ENCODE measurements at places on chromosomes 16 and 17.

- DNase-seq = no peak
Observed at GRCh38 chr16:22763437-22764080, 50.4 kb upstream of the HS3ST2 start.

DNA sequence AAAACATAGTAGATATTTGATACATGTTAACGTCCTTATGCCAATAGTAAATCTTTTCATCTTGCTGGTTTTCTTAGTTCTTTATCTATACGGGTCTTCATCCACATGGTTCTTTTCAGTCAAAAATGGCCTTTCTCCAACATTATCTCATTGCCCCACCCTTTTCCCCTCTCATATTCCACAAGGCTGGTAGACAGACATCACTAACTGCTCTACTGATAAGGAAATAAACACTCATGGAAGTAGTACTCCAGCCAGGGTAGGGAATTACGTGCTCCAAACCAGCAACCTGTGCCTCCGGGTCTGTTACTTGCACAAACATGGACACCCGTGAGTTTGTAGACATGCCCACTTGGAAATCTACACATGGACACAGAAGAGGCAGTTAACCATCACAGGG is 141.4 kb downstream of the XYLT1 start:
- no peak for DNase-seq

DNA sequence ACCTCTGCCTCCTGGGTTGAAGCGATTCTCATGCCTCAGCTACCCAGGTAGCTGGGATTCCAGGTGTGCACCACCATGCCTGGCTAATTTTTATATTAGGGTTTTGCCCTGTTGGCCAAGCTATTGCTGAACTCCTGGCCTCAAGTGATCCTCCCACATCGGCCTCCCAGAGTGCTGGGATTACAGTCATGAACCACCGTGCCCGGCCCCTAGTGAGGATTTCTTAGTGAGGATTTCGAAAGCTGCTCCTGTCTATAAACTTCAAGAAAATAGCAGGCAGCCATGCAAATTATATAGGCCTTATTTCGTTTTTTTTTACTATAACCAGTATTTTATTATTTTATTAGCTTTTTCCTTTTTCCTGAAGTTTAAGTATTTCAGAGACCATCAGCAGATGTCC is 41.6 kb downstream of the EPN2 start:
- no peak for DNase-seq

DNA sequence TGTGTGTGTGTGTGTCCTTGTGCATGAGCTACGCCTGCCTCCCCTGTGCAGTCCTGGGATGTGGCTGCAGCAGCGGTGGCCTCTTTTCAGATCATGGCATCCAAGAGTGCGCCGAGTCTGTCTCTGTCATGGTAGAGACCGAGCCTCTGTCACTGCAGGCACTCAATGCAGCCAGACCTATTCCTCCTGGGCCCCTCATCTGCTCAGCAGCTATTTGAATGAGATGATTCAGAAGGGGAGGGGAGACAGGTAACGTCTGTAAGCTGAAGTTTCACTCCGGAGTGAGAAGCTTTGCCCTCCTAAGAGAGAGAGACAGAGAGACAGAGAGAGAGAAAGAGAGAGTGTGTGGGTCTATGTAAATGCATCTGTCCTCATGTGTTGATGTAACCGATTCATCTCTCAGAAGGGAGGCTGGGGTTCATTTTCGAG is 22.5 kb downstream of the STAT5A start:
- no peak for DNase-seq

DNA sequence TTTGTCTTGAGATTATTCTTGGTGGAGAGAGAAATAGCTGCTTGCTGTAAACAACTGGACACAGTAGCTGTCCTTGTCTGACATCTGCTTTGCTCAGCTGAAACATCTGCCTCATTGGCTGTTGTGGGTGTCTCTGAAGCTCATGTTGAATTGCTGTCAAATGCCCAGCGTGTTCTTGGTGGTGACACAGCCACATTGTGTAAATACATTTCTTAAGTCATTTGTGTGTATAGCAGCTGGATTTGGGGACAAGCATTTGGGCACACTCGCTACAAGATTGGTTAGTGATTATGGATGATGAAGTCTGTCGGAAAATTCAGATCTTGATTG is 5.3 kb downstream of the FAM234A start:
- no peak for DNase-seq

- DNase-seq = no peak
Observed at GRCh38 chr16:65981057-65981456, 385.4 kb upstream of the CDH5 start.

GRCh38 chr17:17809531-17810083 is 27.2 kb downstream of the SREBF1 start:
- DNase-seq = no peak

GRCh38 chr17:31692027-31692426 is 167.0 kb downstream of the COPRS start:
- DNase-seq = no peak

DNA sequence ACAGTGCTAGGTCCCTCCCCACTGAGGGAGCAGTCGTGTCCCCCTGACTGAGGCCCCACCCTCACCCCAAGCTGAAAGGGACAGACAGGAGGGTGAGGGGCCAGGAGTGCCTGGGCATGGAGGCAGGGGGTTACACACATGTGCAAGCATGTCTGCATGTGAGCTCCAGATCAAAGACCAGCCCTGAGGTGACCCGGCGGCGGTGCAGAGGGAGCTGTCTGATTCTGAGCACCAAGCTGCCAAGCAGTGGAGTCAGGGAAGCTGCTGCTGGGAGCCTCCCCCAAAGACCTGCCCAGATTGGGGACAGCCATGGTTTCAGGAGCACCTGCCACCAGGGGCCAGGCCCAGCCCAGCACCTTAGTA is 5.5 kb downstream of the DLX3 start:
- DNase-seq = no peak

GRCh38 chr17:6460531-6461161 is 16.4 kb downstream of the PIMREG start:
- DNase-seq = no peak

- no peak for DNase-seq
Observed at GRCh38 chr17:6559753-6560215, 3.4 kb upstream of the PITPNM3 start.

GRCh38 chr16:86018487-86018886 is 119.5 kb downstream of the IRF8 start:
- no peak for DNase-seq

DNA sequence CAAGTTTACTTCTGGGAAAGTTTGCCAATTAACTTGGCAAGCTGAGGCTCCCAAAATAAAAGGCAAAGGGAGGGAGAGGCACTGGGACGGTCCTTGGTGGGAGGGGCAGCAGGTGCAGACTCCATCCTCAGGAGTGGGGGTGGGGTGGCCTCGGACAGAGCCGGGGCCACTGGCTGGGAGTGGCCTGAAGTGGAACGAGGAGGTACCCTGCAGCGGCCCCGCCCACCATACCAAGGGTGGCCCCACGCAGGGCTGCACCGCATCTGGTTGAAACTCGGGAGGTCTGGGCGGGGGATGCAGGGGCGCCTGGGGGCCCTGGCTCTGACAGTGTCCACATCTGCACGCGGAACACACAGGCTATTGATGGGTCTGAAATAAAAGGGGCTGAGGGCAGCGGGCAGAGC is 42.4 kb upstream of the SLC38A10 start:
- no peak for DNase-seq

GRCh38 chr17:28475151-28475900 is 1.9 kb downstream of the SLC13A2 start:
- no peak for DNase-seq

- no peak for DNase-seq
Observed at GRCh38 chr16:89949121-89949742, 677 bp downstream of the DEF8 start.

GRCh38 chr17:32558997-32559650 is 72.3 kb downstream of the CDK5R1 start:
- DNase-seq = no peak

- DNase-seq = no peak
Observed at GRCh38 chr16:31114468-31114867, 3.0 kb upstream of the KAT8 start.

GRCh38 chr16:26334218-26335111 is 642.7 kb downstream of the HS3ST4 start:
- DNase-seq = no peak

- no peak for DNase-seq
Observed at GRCh38 chr17:21174713-21175112, 39.2 kb downstream of the TMEM11 start.

DNA sequence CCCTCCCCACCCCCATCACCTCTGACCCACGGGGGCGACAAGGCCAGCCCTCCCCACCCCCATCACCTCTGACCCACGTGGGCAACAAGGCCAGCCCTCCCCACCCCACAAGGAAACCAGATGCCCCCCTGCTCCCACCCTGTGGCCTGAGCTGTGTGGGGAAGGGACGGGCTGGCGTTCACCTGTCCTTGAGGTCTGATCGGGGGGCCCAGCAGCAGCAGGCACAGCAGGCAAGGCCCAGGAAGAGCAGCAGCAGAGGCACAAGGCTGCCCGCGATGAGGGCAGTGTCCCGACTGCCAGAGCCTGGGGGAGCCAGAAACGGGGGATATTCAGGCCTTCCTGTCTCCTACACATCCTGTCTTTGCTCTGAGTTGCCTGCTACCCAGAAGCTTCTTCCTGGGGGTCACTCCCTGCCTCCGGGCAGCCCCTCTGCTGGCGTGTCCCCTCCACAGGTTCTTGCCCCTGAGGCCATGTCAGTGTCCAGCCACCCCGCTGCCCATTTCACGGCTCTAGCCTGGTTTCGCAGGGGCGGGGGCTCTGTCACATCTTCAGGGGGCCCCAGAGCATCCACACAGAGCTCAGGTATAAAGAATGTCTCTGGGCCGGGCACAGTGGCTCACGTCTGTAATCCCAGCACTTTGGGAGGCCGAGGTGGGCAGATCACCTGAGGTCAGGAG is 6.8 kb downstream of the SCARF1 start:
- no peak for DNase-seq

DNA sequence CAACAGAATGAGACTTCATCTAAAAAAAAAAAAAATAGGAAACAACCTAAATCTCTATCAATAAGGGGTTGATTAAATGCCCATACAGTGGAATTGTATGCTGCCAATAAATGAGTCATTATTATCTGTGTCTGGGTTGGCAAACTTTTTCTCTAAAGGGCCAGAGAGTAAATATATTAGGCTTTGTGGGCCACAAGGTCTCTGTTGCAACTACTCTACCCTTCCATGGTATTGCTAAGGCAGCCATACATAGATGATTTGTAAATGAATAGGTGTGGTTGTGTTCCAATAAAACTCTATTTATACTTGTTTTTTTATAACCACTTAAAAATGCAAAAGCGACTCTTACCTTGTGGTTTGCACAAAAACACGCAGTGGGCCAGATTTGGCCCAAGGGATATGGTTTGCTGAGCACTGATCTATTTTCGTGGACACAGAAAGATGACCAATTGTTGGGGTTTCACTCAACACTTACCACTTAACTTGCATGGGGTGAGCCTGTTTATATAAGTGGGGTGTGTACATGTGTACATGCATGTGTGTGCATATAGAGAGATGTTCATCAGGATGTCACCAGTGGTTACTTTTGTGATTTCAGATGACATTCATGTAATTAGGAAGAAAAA is 12.4 kb upstream of the IL4R start:
- DNase-seq = no peak

GRCh38 chr17:8019166-8019565 is 16.8 kb downstream of the GUCY2D start:
- DNase-seq = no peak

DNA sequence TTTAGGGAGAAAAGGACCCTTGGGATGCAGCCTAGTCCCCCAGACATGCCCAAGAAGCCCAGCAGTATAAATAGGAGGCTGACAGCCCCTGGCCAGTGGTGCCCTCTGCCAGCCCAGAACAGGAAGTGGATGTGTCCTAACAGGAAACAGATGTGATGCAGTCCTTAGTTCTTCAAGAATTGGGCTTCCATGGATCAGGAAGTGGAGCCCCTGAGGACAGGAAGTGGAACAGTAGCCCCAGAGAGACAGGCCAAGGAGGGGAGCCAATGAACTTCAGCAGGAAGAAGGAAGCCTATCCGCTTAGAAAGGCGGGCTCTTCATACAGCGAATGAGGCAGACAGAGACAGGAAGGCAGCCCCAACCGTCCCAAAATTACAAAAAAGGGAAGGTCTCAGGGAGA is 7.2 kb downstream of the CTF1 start:
- no peak for DNase-seq

DNA sequence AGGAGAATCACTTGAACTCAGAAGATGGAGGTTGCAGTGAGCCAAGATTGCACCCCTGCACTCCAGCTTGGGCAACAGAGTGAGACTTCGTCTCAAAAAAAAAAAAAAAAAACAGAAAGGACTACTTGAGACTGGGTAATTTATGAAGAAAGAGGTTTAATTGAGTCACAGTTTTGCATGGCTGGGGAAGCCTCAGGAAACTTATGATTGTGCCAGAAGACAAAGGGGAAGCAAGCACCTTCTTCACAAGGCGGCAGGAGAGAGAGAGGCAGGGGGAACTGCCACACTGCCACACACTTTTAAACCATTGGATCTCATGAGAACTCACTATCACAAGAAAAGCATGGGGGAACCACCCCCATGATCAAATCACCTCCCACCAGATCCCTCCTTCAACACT is 9.0 kb upstream of the MILR1 start:
- no peak for DNase-seq

DNA sequence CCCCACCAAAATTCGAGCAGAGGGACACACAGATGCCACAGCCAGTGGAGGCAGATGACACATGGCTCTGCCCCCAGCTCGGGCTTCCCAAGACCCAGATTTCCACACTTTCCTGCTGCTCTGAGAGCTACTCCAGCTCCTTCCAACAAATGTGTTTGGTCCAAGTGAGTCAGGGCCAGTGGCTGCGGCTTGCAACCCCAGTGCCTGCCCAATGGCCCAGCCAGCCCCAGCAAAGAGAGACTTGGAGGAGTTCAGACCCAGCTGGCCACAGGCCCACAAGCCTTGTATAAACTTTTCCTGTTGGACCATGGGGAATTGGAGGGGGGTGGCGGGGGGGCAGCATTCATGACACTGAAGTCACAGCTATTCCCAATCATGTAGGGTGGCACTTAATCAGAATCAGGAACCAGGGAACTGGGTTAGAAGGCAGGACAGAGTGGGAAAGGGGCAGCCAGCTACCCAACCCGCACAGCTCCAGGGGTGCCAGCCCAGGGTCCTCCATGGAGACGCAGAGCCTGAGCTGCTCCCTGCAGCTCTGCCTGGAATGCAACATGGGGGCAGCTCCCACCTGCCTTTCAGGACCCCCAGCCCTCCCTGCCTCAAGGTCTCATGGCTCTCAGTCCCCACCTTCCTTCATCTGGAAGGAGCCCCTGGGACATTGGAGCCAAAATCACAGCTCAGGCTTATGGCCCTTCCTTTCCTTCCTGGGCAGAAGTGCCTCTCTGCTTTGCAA is 17.5 kb upstream of the C16orf78 start:
- DNase-seq = no peak

DNA sequence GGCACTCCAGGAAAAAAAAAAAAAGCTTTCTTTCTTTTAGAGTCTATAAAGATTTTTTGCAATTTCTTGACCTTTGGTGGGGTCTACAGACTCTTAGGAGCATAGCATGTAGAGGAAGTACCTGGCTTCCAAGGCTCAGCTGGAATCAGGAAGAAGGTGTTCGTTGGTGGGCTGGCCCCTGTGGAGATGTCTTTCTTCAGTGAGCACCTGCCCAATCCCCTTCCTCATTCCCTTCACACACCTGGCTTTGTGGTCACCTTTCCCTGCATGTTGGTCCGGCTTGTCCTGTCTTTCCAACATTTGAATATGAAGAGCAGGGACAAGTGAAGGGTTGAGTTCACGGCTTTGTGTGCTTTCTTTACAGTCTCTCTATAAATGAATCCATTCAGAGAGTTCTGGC is 352.4 kb downstream of the HAPSTR1 start:
- DNase-seq = no peak

Data from NCI-H748 treated with DMSO at 0.1 percent for 48 hours (cell line).